NCI-H226 (cell line): ENCODE measurements at places on chromosomes 2 and 18.

DNA sequence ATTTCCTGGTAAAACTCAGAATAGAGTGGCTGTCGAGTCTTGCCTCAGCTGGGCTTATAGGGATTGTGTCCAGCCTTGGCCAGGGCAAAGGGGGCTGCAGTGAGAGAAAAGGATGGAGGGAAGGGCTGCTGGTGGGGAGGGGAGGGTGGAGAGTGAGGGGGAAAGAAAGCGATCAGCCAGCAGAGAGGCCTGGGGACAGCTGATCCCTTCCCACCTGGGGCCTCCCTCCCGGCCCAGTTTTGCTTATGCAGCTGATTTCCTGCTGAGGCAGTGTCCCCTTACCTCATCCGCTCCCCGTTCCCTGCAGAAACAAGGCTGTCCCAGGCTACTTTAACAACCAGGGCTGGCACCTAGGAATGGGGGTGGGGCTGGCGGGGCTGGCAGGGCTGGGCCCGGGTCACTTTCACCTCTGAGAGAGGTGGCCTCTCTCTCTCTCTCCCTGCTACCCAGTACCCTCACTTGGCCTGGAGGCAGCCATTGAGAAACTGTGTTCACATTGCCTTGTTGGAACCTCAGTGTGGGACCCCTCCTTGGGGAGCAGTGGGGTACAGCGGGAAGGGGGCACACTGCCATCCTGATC is 12.2 kb upstream of the GMPPA start:
- DNase-seq = no peak

DNA sequence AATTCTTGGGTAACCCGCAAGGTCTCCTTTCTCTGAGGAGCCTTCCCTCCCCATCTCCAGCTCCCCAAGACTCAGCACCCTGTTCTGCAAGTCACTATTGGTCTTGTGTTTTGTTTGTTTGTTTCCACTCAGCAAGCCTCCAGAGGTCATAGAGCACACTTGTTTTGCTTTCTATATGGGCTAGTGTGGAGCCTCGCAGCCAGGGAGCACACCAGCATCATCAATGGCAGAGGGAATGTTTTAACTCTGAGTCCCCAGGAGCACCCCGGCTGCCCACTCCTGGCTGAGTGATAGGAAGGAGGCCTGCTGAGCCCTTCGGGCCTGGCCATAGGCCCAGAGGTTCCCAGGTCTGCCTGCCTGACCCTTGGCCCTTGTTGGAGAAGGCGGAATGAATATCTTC is 36.6 kb downstream of the GLI2 start:
- DNase-seq = no peak

DNA sequence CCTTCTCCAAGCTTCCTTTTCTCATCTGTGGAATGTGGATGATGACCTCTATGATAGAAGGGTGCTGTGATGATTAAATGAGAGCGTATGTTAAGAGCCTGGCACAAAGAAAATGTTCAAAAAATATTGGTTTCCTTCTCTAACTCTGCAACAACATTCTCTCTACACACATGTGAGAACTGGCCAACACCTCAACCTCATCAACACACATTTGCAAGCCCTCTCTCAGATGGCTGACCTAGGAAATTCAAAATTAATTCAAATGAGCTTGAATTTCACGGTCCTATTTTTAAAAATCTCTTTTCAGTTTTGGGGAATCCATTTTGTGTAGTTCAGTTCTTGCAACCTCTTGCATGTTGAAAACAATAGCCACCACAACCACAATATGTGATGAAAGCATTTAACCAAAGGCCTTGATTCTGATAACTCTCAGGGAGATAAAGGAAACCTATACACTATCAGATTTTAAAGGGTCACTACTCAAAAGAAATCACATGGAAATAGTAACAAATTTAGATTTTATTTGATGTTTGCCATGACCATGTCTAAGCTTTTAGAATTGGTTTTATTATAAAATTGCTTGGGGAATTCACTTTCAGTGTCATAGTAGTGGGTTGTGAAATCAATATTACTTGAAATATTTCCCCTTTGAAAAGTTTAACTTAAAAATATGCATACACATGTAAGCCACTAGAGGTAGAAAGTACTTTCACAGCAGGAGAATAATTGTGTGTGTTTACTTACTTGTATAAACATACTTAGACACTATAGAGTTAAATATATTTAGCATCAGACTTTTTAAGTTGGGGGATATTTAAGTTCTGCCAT is 16.6 kb upstream of the NABP1 start:
- DNase-seq = no peak

- no peak for DNase-seq
Measured at GRCh38 chr18:64851726-64852125, 702.8 kb upstream of the LINC00305 start.

GRCh38 chr2:195164930-195165329 is 492.1 kb upstream of the SLC39A10 start:
- no peak for DNase-seq

DNA sequence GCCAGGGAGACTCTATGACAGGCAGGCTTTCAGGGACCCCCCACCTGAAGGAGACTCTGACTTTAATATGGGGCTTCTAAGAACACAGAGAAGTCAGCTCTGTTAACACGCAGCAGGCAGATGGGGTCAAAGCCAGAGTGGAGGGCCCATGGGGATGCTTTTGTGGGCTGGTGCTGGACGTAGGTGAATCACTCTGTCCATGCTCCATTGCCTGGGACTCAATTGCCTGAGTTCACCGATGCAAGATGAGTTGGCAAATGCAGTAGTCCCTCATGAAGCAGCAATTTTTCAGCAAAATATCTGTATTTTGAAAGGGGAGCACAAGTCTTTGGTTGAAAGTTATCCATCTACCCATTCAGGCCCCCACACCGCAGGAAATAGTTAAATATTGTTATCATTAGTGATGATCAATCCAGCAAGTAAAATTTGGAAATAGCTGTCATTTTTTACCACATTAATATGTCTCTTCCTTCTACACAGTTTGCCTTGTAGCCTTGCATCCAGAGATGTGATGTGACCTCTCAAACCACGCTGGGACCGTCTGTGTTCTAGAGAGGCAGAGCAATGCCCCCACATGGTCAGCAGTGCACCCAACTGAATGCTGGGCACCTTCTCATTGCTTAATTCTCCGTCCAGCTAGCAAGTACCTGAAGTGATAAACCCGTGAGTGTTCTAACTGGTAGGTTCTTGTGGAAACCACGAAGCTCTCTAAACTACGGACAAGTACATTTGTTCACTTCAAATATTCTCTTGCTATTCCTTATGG is 34.8 kb upstream of the FAM110C start:
- DNase-seq = no peak

GRCh38 chr2:2660789-2661355 is 329.8 kb upstream of the MYT1L start:
- DNase-seq = no peak

GRCh38 chr2:240449764-240450531 is 14.5 kb downstream of the GPC1 start:
- DNase-seq = no peak

GRCh38 chr18:10015941-10016819 is 102.4 kb downstream of the VAPA start:
- DNase-seq = peak; percentile 78

DNA sequence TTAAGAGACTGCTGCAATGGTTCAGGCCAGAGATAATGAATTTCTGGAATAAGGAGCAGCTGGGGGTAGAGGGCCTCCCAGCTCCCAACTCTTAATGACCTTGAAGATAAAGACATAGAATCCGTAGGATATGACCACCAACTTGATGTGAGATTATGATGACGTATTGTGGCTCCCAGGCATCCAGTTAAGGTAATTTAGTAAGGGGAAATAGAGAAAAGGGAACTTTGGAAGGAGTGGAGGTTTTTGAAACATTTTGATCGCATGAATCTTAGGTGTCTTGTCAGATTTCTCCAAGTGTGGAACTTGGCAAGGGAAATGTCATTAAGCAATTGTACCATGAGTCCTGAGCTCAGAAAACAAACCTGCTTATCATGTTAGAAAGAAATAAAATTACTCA is 277.3 kb upstream of the TANK start:
- DNase-seq = peak; percentile 7

DNA sequence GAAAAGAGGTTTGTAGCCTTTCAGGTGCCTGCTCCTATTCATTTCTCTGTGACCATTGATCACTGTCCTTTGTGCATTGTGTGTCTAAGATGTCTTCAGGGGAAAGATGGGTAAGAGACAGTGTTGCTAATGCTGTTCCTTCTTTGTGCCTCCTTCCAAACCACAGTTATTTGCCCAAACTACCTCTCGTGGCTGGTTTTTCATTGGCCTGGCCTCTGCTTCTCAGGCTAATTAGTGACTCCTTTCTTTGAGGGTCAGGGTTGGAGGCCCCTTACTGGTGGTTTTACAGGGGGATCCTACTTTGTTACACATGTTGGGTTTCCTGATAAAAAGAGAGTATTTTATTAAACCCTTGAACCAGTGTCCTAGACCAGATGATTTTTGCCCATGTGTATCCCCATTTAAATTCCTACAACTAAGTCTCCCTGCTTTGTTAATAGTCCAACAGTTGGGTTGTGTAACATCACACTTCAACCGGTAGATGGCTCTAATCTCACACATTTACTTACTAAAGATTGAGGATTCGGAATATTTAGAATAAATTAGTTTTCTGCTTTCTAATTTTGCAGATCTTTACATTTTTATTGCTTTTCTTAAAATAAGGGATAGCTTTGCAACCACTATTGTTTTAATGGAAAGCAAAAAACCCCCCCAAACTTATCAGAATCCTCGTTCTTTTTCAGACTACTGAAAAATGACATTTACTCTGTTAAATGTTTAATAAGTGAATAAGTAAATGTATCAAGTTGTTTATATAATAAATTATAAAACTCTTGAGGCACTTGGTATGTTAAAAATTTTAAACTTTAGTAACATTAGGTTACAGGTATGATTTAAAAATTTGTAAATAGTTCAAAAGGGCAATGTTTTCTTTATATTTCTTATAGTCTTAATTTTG is 2.4 kb downstream of the MARS2 start:
- DNase-seq = peak; percentile 46

GRCh38 chr18:36672437-36673344 is 156.1 kb downstream of the TPGS2 start:
- DNase-seq = no peak

GRCh38 chr18:45764000-45764686 is 40.2 kb downstream of the SLC14A1 start:
- DNase-seq = peak; percentile 61

GRCh38 chr18:61785588-61785987 is 107.2 kb downstream of the RNF152 start:
- no peak for DNase-seq
